Motor neuron (in vitro differentiated cells): ENCODE measurements at places on chromosomes 5 and 9.

- no peak for ATAC-seq
Observed at GRCh38 chr5:154242442-154242841, 51.9 kb downstream of the GALNT10 start.

- peak; percentile 60 for ATAC-seq
Observed at GRCh38 chr5:69030358-69031062, 63.3 kb upstream of the SLC30A5 start.

DNA sequence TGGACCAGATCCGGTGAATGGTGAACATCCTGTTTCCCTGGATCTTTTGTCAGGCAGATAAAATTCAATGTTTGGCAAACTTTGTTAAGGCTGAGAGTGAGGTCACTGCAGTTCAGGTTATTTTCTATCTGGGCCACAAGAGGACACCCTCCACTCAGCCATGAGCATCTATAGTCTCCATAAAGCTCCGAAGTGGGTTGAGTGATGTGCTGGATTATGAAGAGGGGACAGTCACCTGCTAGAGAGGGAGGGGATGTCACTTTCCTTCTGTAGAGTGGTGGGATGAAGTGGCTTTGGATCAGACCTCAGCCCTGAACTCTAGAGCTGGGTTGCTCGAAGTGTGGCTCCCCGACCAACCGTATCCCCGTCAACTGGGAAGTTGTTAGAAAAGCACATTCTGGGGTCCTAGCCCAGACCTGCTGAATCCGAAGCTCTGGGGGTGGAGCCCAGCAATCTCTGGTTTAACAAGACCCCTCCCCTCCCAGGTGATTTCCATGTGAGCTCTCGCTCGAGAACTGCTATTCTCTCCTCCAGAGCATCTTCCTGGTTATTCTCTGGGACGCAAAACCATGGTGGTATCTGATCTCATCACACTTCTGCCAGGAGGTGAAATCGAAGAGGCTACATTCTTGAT is 31.8 kb upstream of the FGF1 start:
- peak; percentile 42 for ATAC-seq

- ATAC-seq, result no peak
Observed at GRCh38 chr9:135296735-135297455, 182.7 kb upstream of the PPP1R26 start.

GRCh38 chr9:1155602-1156001 is 105.4 kb downstream of the DMRT2 start:
- no peak for ATAC-seq

DNA sequence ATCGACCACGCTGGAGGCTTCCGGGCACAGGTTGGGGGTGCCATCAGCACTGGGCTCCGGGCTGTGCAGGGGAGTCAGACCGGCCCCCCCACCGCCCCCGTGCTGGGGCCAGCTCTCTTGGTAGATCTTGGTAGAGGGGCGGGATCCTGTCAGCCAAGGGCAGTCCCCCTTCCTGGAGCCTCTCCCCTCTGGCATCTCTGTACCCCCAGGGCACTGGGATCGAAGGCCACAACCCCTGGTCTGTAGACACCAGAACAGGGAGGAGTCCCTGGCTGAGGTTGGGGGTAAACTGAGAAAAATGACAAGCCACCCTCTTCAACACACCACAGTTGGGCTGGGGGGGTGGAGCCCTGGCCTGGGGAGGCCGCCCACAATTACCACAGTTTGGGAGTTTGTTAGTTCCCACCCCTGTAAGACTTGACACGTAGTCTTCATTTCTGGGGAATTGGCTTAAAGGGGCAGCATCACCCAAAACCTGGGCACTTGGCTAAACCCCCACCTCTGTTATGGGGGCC is 882 bp downstream of the CERCAM start:
- peak; percentile 3 for ATAC-seq

DNA sequence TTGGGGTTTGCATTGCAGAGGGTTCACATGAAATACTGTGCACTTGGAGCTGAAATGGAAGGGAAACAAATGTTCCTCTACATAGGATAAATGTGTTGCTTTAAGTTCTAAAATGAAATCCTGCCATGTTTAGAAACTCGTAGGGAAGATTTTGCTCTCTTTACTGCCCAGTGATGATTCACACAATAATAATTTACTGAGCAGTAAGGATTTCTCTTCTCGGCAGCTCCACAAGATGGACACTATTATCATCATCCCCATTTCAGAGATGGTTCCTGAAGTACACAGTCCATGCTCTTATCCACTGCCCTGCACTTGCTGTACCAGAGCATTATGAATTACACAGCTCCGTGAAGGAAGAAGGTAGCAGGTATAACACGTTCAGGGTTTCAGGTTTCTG is 4.1 kb downstream of the HACD4 start:
- ATAC-seq, result no peak

DNA sequence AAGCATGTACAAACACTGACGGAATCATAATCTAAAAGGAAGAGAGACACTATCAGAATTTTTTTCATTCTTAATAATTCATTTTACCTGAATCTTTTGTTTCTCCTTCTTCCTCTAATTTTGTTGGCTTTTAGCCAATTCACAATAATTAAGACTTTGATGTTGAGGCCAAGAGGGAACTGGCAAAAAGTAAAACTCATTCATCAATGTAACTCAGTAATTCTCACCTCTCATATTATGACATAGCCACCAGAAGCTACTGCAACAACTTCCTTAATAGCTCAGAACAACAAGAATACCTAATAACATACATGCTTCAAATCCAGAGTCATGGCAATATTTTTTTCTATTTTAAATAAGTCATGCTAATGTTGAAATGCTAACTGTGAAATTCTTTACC is 64.5 kb downstream of the MCTP1 start:
- no peak for ATAC-seq

DNA sequence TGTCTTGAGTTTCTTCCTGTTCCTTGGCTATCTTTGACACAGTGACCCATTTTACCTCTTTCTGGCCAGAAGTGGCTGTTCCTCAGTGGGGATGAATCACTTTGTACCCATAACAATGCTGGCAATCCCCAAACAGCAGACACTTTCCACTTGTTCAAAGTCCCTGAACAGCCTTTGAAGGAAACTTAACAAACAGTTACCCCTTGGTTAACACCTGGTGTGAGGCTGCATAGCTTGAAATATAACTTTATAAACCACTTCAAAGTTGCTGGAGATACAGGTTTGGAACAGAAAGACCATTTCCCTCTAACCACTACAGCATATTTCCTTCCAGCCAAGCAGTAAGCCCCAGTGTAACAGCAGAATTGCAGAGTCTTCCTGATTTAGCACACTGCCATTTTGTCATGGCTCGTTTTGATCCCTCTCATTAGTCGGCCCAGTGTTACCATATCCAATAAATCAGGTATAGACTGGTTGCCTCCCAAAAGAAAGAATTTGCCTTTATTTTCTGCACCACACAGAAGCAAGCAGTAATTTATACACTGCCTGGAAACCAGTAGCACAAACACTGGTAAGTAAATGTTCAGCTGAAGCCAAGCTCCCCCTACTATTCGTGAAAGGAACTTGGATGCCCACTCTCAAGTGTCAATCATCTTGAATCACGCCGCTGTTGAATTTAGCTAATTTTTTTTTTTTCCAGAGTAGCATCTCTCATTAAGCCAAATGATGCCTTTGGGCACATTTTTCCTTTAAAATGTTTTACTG is 225.9 kb downstream of the PIK3R1 start:
- no peak for ATAC-seq

DNA sequence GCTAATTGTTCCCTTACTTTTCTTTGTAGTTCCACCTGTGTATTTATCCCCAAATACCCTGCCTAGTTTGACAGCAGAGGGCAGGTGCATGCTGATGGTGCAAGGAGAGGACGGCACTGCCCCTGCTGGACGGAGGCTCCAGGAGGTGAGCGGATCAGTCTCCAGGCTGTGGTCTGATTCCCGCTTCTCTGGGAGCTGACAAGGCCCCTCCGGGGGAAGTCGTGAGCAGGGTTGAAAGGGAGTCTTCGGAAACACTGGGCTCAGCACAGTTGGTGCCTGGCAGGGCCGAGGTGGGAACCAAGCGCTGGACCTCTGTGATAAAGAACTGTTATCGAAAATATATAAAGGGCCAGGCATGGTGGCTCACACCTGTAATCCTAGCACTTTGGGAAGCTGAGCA is 52.9 kb downstream of the RASGEF1C start:
- no peak for ATAC-seq

DNA sequence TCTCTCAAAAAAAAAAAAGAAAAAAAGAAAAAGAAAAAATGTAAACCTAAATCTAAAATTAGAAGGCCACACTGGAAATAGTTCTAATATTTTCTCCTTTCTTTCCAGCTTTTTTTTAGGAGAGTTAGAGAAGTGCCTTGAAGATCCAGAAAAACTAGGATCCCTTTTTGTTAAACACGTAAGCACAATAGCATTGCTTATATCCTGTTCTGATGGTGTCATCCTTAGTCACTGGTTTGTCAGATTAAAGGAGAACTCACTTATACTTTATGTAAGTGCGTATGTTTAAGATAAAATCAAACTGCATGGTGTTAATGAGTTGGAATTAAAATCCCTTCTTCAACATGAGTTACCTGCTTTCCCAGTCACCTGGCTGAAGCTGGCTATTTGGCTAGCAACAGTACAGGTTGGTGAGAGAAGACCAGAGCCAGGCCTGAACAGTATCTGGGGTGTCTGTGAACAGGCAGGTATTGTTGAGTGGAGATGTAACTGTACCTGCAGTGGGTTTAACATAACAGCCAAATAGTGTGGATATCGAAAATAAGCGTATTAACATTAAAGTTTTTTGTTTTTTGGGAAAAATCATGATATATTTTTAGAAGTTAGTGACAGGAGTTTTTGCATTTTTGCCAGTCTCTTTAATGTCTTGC is 104.7 kb upstream of the OTULINL start:
- no peak for ATAC-seq

GRCh38 chr5:27171761-27172261 is 133.4 kb upstream of the CDH9 start:
- ATAC-seq, result no peak

GRCh38 chr5:179127136-179128040 is 67.2 kb downstream of the ZNF354C start:
- ATAC-seq, result no peak

DNA sequence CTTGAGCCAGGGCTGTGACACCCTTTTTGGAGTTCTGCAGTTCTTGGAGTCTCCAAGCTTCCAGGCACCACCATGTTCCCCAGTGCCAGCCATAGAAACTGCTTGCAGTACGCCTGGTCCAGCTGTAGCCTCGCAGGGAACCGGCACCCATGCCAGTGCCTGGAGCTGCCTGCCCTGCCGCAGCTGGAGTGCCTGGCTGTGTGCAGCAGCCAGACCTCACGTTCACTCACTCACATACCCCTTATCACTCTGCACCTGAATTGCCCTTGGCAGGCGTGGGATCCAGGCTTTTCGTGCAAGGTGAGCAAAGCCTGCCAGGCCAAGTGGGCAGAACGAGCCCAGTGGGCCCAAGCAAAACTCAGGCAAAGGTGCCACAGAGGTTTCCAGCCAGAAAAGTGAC is 77.8 kb upstream of the SHB start:
- no peak for ATAC-seq

DNA sequence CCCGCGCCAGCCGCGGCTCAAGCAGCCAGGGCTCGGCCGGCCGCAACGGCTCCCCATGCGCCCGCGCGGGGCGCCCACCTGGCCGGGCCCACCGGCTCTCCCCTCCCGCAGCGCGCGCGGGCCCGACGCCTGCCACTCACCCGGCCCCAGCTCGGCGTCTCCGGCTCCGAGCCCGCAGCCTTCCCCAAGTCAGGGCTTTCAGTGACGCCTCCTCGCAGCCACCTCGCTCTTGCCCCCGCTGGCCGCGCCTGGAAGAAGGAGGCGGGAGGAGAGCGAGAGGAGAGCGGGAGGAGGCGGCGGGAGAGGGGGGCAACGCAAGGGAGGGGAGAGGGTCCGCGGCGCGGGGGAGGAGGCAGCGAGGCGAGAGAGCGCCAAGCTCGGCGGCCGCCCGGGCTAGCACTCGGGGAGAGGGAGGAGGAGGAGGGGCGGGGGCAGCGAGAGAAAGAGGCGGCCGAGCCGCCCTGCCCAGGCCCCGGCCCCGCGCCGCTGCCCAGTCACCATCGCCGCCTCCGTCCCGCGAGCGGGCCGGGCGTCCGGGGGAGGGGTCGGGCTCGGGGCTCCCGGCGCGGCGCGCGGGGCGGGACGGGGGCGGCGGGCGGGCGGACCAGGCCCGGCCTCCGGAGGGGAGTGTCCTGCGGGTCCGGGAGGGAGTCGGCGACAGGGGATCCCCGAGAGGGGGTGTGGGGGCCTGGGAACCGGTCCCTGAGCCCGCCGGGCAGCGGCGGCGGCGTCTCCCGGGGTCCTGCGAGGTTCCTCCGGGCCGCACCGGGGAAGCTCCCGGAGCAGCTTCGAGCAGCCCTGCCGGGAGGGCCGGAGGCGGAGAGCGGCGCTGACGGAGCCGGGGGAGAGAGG is at the start of gene LHFPL2:
LHFPL2 (minus strand) TSS at position 414 of the 852 bp plus-strand sequence. CDS start 138,559 bp downstream, outside the sequence.
- peak; percentile 83 for ATAC-seq

DNA sequence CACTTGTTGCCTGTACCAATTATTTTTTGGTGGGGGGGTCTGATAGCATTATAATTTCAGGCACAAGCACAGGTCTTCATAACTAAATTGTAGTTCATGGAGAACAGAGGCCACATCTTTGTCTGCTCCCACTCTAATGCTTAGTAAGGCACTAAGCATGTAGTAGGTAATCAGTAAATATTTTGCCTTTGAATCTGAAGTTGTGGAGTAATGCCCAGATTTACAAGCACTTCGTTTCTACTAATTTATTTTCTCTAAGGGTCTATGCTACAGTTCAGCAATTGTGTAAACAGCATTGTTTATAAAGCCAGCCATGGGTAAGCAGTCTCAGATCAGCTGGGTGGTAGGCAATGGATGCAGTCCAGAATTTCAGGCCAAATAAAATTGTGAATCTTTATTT is 78.6 kb downstream of the GRIA1 start:
- no peak for ATAC-seq

DNA sequence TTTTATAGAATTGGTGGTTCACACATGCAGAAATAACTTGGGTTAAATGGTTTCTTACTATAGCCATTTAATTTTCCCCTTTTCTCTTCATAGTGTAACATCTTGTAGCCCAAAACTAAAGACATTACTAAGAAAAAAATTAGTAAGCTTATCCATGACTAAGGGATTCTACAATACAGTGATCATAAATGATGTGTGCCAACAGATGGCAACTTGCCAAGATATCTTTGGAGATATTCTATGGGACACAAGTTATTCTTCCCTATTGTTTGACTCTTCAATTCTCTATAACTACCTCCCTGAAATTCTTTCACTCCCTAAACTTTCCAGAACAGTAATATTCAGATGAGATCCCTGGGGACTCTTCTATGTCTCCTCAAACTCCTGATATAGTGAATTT is 580.6 kb downstream of the PTPRD start:
- ATAC-seq, result no peak

GRCh38 chr5:172868436-172868923 is 34.4 kb downstream of the ERGIC1 start:
- peak; percentile 40 for ATAC-seq

DNA sequence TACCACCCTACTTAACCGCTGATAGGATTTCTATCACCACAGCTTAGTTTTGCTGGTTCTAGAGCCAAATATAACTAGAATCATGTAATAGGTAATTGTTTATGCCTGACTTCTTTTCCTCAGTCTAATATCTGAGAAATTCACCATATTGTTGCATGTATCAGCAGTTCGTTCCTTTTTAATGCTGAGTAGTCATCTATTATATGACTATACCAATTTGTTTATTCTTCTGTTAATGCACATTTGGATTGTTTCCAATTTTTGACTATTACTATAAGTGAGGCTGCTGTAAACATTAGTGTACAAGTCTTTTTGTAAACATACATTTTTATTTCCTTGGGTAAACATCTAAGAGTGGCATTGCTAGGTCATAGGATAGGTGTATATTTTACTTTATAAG is 25.9 kb downstream of the CSNK1G3 start:
- ATAC-seq, result no peak

GRCh38 chr5:115738830-115739229 is 77.6 kb downstream of the CDO1 start:
- no peak for ATAC-seq

GRCh38 chr9:95710446-95710845 is 165.0 kb upstream of the ERCC6L2 start:
- no peak for ATAC-seq
